Activated T-cell treated with anti-CD3 and anti-CD28 coated beads, Interleukin-2, amount 50 U/mL, for 48 hours (primary cell): ENCODE measurements at places on chromosomes 4 and X.
A peak's percentile ranks its signal among the peaks of the same experiment; 100 is the strongest.

DNA sequence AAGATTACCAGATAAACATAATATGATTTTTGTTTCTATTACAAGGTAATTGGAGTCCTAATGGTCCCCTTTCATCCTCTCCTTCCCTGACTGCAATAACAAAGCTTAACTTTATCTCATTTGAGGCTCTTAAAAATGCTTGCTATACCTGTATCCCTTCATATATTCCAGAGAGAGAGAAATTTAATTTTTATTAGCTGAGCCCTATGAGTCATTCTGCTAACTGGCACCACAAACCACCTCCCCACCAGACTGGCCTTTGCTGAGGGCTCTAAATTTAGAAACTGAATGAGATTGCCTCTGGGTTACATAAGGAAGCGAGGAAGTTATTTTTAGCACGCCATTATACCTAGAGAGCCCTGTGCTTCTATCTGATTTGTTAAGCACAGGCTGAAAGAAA lies 27.4 kb downstream of the CBLL2 start:
- no peak for DNase-seq

DNA sequence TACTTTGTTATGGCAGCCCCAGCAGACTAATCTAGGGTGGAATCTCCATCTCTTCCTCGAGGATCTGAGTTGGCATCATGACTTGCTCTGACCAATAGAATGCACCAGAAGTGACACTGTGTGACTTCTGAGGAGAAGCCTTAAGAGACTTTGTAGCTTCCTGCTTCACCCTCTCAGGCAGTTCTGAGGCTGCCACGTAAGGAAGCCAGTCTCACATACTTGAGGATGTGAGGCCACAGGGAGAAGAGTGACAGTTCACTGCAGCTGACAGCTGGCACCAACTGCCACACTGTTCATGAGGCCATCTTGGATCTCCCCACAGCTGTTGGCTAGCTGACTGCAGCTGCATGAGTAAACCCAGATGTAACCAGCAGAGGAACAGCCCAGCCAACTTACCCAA lies 29.3 kb upstream of the BCOR start:
- peak; percentile 19 for DNase-seq

- no peak for DNase-seq
These were observed 60.2 kb upstream of the GRPR start for GRCh38 chrX:16063141-16063540.

GRCh38 chr4:141255016-141255415 lies 34.3 kb downstream of the ZNF330 start:
- no peak for DNase-seq
